ENCODE measurements at places on chromosomes 3 and 15.

- no peak for DNase-seq
Measured at GRCh38 chr15:100140527-100141308, 201.1 kb downstream of the ADAMTS17 start.

DNA sequence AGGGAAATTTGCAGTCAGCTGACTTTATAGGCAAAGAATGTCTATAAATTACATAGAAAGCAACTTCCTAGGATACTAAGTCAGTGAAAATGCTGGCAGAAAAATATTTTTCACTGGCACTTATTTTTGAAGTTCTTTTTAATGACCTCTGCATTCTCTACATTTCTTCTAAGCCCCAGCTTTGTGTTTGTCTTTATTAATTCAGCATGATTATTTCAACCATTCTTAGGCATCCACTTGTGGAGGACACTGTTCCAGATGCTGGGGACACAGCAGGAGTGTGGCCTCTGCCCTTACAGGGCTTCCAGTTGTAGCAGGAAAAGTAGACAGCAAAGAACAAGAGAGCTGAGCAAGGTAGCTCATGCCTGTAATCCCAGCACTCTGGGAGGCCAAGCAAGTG, 15.0 kb downstream of the LRRK1 start:
- DNase-seq: no peak

GRCh38 chr3:105516972-105517371, 150.3 kb downstream of the ALCAM start:
- no peak for DNase-seq

- no peak for DNase-seq
Measured at GRCh38 chr15:39362821-39363561, 217.9 kb upstream of the THBS1 start.

DNA sequence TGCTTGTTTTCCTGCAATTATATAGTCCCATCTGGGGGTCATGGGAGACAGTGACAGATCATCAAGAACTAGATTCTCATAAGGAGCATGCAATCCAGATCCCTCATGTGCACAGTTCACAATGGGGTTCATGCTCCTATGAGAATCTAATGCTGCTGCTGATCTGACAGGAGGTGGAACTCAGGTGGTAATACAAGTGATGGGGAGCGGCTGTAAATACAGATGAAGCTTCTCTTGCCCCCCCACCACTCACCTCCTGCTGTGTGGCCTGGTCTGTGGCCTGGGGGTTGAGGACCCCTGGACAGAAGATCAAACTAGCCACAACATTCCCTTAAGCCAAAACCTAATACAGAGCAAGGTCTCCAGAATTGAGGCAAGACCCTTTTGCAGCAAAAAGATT, 161.1 kb downstream of the WDR76 start:
- no peak for DNase-seq

DNA sequence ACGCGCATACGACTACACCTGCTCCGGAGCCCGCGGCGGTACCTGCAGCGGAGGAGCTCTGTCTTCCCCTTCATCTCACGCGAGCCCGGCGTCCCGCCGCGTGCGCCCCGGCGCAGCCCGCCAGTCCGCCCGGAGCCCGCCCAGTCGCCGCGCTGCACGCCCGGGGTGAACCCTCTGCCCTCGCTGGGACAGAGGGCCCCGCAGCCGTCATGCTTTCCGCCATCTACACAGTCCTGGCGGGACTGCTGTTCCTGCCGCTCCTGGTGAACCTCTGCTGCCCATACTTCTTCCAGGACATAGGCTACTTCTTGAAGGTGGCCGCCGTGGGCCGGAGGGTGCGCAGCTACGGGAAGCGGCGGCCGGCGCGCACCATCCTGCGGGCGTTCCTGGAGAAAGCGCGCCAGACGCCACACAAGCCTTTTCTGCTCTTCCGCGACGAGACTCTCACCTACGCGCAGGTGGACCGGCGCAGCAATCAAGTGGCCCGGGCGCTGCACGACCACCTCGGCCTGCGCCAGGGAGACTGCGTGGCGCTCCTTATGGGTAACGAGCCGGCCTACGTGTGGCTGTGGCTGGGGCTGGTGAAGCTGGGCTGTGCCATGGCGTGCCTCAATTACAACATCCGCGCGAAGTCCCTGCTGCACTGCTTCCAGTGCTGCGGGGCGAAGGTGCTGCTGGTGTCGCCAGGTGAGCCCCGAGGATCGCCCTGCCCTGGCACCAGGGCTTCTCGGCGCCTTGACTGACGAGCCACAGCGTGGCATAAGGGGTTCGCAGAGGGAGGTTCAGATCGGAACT, 420 bp downstream of the SLC27A2 start:
- DNase-seq: peak; percentile 10

DNA sequence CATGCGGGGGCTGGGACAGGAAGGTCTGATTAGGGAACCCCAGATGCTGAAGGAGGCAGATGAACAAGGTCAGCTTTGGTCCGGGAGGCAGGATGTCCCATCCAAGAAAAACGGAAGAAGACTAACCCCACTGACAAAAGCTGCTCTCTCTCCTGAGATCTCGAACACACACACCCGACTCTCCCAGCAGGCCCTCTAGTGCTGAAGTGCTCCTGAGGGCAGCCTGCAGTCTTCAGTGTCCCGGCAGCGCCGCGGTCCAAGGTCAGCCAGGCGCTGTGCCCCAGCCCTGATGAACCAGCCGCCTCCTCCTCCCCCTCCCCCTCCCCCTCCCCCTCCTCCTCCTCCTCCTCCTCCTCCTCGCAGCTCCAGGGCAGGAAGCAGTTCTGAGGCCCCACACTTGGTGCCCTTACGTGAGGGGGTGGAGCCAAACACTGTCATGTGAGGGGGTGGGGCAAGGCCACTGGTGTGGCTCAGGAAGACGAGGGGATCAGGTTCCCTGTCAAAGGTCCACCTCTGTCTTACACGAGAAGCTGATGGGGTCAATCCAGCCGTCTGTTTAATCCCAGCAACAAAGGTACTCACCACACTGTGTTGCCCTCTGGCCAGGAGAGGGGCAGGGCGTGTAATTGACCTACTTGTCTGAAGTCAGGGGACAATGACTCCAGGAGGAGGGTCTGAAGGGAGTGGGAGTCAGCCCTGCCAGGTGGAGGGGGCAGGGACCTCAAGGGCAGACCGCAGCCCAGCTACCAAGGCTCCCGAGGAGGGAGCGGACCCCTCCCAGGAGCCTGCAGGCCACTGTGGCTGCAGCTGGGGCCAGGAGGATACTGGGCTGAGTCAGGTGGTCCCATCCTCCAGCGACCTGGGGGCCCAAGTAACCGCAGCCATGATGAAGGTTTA, 34.3 kb downstream of the PRR23E start:
- no peak for DNase-seq

GRCh38 chr3:50825841-50826240, 151.1 kb downstream of the DOCK3 start:
- DNase-seq: no peak
